ENCODE measurements at places on chromosomes 4 and X. TPM values are rescaled to one million over a fixed set of nuclear protein-coding genes. Genes with fewer than 3 reads are reported as not detected.
A peak's percentile ranks its signal among the peaks of the same experiment; 100 is the strongest.

DNA sequence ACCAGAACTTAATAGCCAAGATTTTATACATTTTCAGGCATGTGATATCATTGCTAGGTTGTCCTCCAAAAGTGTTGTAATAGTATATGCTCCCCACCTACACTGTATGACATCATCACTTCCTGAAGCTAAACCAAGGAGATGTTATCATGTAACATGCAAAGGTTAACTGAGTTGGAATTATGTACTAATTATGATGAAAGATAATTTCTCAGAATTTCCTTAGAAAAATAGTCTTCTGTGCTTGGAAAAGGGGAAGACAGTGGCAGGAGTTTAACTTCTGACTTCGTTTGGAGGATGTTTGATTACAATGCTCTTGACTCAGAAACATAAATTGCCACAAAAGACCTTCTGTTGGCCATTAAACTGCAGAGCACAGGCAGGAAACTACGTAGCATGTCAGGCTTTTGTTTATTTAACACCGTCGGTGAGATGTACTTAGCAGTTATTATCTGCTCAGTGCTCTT is 83.6 kb upstream of the GUCY1A1 start:
- H3K36me3 ChIP-seq = no peaks in the 10 kb centered on the region
- H3K27me3 ChIP-seq = no peaks in the 10 kb centered on the region
- H3K4me1 ChIP-seq = no peaks in the 10 kb centered on the region
- H3K27ac ChIP-seq = peak overlapping the region; percentile 1

GRCh38 chr4:54742636-54743399 is 85.1 kb downstream of the KIT start:
- H3K4me3 ChIP-seq = no peak overlapping the region
- no peaks in the 10 kb centered on the region for H3K4me1 ChIP-seq
- H3K27ac ChIP-seq = no peak overlapping the region
- H3K27me3 ChIP-seq = no peaks in the 10 kb centered on the region

- no peaks in the 10 kb centered on the region for H3K36me3 ChIP-seq
- no peaks in the 10 kb centered on the region for H3K4me1 ChIP-seq
- no peak overlapping the region for H3K27ac ChIP-seq
- DNase-seq = no peak
- H3K27me3 ChIP-seq = no peaks in the 10 kb centered on the region
Measured at GRCh38 chrX:38636949-38637819, 75.8 kb downstream of the TSPAN7 start.

GRCh38 chr4:167715176-167715575 is 377.2 kb upstream of the ANXA10 start:
- no peak overlapping the region for H3K4me3 ChIP-seq
- no peaks in the 10 kb centered on the region for H3K27me3 ChIP-seq
- no peaks in the 10 kb centered on the region for H3K4me1 ChIP-seq
- no peaks in the 10 kb centered on the region for H3K36me3 ChIP-seq
- no peak overlapping the region for H3K27ac ChIP-seq

PAPSS1 gene
- total RNA-seq = 25.5 TPM

TSPAN7 gene
- total RNA-seq = 17.4 TPM

DNA sequence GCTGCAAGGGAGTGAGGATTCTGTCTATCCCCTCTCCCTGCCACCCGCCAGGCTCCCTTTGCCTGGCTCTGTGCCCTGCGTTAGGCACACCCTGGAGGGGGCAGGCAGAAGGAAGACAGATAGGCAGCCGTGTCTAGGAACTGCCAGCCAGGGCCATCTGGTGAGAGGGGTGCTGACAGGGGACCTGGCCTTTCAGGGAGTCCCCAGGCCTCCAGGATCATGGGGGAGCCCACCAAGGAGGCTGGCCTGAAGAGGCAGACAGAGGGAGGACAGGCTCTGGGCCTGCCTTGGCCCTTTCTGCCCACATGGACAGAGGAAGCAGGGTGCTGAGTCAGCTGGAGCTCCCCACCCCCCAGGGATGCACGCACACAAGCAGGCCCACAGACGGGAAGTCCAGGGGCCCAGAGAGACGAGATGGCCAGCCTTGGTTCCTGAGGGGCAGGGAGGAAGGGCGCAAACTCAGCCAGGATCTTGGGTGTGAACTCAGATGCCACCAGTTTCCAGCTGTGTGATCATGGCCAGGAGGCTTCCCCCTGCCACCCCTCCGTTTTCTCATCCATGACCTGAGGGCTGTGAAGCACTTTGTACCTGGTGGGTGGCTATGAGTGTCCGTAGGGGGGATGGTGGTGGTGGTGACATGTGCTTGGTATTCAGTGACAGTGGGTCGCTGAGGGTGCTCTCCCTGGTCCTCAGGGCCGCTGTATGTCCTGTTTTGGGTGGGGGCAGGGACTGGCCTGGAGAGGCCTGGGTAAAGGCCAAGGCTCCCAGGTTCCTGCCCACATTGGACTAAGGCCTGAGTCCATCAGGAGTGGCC is 1.8 kb downstream of the SH3BP2 start:
- H3K27me3 ChIP-seq = no peaks in the 10 kb centered on the region
- peak overlapping the region; percentile 81 for H3K27ac ChIP-seq
- peaks cover 54% of the 10 kb centered on the region for H3K4me1 ChIP-seq
- DNase-seq = peak; percentile 78

BEND2 gene
- total RNA-seq = not detected

DNA sequence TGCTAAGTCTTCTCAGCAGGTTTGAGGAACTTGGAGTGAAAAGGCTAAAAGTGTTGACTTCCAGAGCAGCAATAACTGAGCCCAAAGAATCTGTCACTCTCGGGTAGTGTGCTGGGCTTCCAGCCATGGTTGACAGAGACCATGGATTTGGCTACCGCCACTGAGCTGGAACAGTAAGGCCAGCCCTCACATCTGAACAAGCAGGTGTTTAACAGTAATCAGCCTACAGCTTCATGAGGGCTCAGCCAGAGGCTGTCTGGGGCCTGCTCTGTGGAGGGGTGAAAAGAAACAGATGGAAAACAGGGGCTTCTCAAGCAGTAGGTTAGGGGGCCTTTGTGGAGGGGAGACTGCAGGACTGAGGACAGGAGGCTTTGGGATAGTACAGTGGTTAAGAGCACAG is 14.9 kb downstream of the RASL11B start:
- H3K36me3 ChIP-seq = no peaks in the 10 kb centered on the region
- no peaks in the 10 kb centered on the region for H3K4me1 ChIP-seq
- no peak overlapping the region for H3K4me3 ChIP-seq
- DNase-seq = no peak
- H3K27me3 ChIP-seq = no peaks in the 10 kb centered on the region
- no peak overlapping the region for H3K27ac ChIP-seq

GRCh38 chrX:30153881-30154260 is 61.5 kb upstream of the MAGEB2 start:
- no peaks in the 10 kb centered on the region for H3K36me3 ChIP-seq
- H3K4me3 ChIP-seq = no peak overlapping the region
- DNase-seq = no peak
- no peak overlapping the region for H3K27ac ChIP-seq

- H3K27me3 ChIP-seq = no peaks in the 10 kb centered on the region
- H3K27ac ChIP-seq = peak overlapping the region; percentile 61
- peaks cover 6% of the 10 kb centered on the region for H3K4me1 ChIP-seq
- no peaks in the 10 kb centered on the region for H3K36me3 ChIP-seq
Measured at GRCh38 chr4:81505004-81505598, 33.4 kb upstream of the RASGEF1B start.

GRCh38 chr4:6427439-6428090 is 44.8 kb downstream of the PPP2R2C start:
- no peak for DNase-seq
- H3K4me1 ChIP-seq = no peaks in the 10 kb centered on the region
- no peak overlapping the region for H3K4me3 ChIP-seq
- H3K27me3 ChIP-seq = peaks cover 12% of the 10 kb centered on the region
- H3K27ac ChIP-seq = no peak overlapping the region
- H3K36me3 ChIP-seq = no peaks in the 10 kb centered on the region

DNA sequence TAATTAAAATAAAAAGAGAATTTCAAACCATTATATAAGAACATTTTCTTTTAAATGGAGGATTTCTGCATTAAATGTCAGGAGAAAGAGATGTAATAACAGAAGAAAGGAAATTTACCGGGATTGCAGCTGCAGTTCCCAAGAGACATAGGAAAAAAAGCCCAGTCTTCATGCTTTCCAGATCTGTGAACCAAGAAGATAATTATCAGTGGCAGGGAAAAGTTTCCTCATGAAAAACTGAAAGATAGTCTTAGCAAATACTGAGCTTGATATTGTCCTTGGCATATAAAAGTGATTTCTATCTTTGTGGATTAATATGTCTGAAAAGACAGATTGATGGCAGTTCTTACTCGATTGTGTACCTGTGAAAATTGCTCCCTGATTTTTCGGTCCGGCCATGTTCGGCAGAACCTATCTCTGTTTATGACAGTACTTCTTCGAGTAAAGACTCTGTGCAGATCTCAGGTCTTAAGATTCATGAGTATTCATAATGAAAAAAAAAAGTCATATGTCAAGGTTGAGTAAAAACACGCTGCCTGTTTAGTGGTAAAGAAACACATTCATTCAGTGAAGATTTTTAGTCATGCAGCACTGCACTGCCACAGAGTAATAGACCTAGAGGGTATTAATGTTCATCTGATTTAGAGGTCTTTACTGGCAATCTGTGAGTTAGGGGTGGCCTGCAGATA is 29.6 kb downstream of the SPARCL1 start:
- DNase-seq = no peak
- peak overlapping the region; percentile 73 for H3K27ac ChIP-seq
- H3K4me1 ChIP-seq = no peaks in the 10 kb centered on the region
- H3K36me3 ChIP-seq = peaks cover 36% of the 10 kb centered on the region

DNA sequence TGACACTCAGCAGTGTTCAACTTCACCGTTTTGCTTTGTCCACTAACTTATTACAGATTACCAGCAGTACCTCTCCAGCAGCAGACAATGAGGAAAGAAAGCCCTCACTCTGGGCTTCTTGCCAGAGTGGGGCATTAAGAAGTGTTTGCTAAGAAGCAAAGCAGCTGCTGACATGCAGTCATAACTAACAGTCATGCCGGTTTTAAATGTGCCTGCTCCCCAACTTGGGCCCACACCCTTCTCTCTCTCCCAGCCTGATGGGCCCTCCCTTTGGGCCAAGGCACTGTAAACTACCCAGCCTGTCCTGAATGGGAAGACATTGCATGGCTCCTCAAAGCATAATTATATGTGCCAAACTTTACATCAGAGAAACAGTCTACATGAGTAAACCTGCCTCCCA is 54.6 kb upstream of the HHIP start:
- no peak overlapping the region for H3K27ac ChIP-seq
- H3K4me1 ChIP-seq = no peaks in the 10 kb centered on the region
- no peaks in the 10 kb centered on the region for H3K27me3 ChIP-seq
- no peak for DNase-seq
- H3K4me3 ChIP-seq = no peak overlapping the region

SSX1 gene
- total RNA-seq = not detected

GRCh38 chr4:129218897-129219296 is 122.9 kb downstream of the C4orf33 start:
- H3K4me3 ChIP-seq = no peak overlapping the region
- H3K27me3 ChIP-seq = no peaks in the 10 kb centered on the region
- no peak overlapping the region for H3K27ac ChIP-seq
- no peaks in the 10 kb centered on the region for H3K36me3 ChIP-seq
- H3K4me1 ChIP-seq = no peaks in the 10 kb centered on the region
- no peak for DNase-seq

GRCh38 chr4:110107866-110108265 is 90.5 kb downstream of the ELOVL6 start:
- no peak overlapping the region for H3K4me3 ChIP-seq
- H3K36me3 ChIP-seq = no peaks in the 10 kb centered on the region
- H3K27ac ChIP-seq = no peak overlapping the region
- no peaks in the 10 kb centered on the region for H3K27me3 ChIP-seq
- H3K4me1 ChIP-seq = no peaks in the 10 kb centered on the region
- DNase-seq = no peak

DNA sequence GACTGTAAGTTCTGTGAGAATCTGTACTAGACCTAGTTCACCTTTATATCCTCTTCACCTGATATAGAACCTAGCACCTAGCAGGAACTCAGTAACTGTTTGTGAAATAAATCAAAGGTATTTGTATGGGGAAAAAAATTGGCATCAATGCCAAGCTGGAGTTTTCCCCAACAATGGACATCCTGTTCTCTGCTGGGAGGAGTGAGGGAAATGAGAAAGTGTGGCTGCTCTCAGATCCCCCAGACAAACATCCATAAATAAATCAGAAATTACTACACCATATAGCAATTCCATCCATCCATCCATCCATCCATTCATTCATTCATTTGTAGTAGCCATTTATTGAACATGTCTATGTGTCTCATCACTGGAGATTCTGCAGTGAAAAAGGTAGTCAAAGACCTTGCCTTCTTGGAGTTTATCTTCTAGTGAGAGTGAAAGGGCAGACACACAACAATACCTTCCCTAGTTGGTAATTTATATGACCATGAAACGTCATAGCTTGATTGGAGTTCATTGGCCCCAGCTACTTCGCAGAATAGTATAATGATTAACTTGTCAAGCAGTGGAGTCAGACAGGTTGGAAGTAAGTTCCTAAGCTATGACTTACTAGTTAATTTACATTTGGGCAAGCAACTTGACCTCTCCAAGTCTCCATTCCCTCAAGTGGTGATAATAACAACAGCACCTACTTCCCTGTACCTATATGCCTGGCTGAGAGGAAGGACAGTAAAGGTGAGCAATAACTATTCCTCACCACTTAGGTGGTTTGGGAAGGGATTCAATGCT is 98.7 kb upstream of the KIT start:
- no peak overlapping the region for H3K4me3 ChIP-seq
- H3K27me3 ChIP-seq = no peaks in the 10 kb centered on the region
- no peaks in the 10 kb centered on the region for H3K4me1 ChIP-seq

FABP2 gene
- total RNA-seq = not detected

SHROOM2 gene
- 0.71 TPM for total RNA-seq

DNA sequence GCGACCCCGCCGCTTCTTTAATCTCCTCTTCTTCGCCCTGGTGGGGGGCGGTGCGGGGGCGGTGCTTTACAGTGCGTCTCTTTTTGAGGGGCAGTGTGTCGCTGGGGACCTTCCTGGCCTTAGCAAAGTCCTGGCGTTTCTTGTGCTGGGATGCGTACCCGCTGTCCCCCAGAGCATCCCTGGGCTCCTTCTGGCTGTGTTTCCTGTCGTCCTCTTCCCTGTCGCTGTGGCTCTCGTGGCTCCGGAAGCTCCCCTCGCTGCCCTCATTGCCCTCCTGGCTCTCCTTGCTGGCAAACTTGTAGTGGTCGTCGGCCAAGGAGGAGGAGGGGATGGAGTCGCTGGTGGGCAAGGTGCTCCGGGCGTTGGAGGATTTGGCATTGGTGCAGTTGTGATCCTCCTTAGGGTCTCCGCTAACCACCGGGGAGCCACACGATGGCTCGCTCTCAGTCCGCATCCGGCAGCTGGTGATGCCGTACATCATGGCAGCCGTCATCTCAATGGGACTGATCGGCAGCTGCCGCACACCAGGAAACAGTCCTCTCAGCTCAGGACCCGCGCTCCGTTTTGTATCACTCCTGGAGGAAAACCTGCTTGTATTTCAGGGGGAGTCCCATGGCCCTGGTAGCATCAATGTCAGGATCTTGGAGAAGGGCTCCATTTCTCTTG is 30.4 kb upstream of the TMSB15A start:
- DNase-seq = no peak
- no peak overlapping the region for H3K4me3 ChIP-seq
- no peak overlapping the region for H3K27ac ChIP-seq
- H3K4me1 ChIP-seq = no peaks in the 10 kb centered on the region
- no peaks in the 10 kb centered on the region for H3K36me3 ChIP-seq

GRCh38 chr4:185276036-185276435 is 66.6 kb downstream of the SNX25 start:
- H3K27ac ChIP-seq = no peak overlapping the region
- no peaks in the 10 kb centered on the region for H3K36me3 ChIP-seq
- no peak for DNase-seq
